Stimulated activated CD8-positive, alpha-beta memory T cell treated with anti-CD3 and anti-CD28 coated beads, Interleukin-4, amount 100 ng/mL, for 1 hour (primary cell): ENCODE measurements at places on chromosomes 2 and 18.

DNA sequence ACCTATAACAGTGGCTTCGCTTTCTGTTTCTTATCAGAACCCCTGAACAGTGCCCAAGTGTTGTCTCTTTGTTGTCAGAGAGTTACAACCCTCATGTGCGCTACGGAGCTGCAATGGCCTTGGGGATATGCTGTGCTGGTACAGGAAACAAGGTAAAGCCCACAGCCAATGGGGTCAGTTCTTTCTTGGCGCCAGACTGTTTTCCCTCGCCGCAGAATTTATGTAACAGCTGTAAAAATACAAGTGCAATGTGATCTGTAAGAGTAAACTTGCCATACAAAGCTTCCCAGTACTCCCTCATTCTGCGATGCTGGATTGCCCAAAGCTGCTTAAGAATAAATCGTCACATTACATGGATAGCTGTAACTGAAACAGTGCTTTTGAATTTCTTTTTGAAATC is 13.9 kb upstream of the HTR2B start:
- DNase-seq, result no peak

GRCh38 chr18:50460716-50461115 is 85.9 kb downstream of the SKA1 start:
- no peak for DNase-seq

DNA sequence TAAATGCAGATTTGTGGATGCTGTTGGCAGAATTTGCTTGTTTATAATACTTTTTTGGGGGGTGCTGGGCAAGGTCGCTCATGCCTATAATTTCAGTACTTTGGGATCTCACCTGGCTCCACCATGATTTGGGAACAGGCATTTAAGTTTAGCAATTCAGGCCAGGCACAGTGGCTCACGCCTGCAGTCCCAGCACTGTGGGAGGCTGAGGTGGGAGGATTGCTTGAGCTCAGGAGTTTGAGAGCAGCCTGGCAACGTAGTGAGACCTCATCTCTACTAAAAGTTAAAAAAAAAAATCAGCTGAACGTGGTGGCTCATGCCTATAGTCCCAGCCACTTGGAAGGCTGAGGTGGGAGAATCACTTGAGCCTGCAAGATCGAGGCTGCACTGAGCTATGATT is 20.7 kb downstream of the TANC1 start:
- no peak for DNase-seq

DNA sequence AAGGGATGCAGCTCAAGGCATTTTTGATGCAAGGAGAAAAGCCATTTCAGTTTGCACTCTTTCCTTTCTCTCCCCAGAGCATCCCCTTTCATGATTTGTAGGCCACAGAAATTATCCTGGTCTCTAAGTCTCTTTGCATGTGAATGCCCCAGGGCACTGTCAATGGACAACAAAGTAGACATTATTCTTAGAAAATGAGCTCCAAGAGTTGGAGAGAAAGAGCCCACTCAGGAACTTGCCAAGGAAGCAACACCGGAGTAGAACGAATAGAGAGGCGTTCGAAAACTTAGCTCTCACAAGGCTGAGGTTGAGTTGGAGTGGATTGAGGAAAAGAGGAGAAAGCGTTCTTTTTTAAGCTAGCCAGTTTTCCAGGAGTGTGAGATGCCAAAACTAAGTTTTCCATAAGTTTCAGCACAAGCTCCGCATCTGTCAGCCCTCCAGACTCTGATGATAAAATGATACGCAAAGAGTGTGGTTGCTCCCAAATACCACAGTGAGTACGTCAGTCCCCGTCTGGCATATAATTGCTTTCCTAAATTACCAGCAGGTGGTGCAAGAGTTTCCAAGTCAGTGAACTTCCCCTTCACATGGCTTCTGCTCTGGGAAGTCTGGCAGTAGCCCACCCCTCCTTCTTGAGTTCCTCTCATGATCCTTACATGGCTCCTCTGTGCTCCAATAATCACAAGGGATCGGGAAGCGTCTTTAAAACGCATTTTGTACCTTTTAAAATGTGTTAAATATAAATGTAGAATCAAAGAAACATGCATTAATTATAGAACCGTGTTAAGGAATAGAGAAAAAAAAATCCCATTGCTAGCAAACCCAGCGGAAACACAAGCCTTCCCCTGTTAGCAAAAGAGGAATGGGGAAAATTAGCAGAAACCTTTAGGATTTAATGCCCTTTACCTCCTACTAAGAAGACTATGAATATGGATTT is 1060.6 kb upstream of the FANCL start:
- DNase-seq, result no peak

- DNase-seq, result no peak
Measured at GRCh38 chr2:174326161-174327020, 8.4 kb upstream of the SP9 start.

DNA sequence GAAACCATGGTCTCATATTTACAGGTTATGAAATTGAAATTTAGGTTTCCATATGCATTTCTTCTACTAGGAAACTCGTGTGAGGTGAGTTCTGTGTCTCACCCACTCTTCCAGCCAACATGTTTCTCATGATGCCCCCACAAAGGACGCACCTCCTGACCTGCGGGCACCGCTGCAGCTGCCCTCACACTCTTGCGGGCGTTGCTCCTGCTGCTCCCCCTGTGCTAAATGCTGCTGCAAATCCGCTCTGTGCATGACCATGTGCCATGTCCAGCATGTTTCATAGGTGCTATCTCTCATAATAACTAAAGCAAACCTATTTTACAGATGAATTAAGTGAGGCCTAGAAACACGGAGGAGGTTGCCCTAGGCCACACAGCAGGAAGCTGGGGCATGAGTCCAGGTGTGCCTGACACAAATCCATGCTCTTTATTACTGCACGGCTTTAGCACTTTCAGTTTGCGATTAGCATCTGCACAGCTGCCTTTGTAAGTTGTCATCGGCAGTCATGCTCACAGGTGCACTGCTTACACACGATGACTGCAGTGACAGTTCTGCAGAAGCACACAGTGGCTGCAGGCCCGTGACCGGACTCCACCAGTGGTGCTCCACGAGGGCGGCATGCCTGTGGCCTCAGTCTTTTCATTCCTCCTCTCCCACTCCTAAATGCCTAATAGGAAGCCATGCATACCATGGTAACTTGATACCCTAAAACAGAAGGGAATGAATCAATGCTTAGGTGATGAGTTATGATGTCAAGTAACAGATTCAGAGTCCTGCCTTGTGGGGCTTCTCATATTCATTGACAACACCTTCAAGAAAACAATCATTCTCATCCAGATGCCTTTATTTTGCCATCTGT is 14.9 kb upstream of the GALR1 start:
- no peak for DNase-seq

DNA sequence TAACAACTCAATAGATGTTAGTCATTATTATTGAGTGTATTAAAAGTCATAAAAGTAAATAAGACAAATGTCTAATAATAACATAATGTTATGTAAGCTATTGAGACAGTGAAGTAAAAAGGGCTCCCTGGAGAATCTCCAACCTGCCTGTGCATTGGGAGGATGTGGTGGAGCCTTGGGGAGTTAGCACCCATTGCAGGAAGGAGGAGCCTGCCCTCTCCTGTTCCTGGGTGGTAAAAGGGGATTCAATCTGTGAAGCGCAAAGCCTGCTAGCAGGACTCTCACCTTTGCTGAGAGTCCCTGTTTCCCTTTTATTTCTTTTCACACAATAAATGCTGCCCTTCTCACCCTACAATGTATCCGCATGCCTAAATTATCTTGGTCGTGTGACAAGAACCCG is 206.1 kb downstream of the RAB3GAP1 start:
- no peak for DNase-seq

DNA sequence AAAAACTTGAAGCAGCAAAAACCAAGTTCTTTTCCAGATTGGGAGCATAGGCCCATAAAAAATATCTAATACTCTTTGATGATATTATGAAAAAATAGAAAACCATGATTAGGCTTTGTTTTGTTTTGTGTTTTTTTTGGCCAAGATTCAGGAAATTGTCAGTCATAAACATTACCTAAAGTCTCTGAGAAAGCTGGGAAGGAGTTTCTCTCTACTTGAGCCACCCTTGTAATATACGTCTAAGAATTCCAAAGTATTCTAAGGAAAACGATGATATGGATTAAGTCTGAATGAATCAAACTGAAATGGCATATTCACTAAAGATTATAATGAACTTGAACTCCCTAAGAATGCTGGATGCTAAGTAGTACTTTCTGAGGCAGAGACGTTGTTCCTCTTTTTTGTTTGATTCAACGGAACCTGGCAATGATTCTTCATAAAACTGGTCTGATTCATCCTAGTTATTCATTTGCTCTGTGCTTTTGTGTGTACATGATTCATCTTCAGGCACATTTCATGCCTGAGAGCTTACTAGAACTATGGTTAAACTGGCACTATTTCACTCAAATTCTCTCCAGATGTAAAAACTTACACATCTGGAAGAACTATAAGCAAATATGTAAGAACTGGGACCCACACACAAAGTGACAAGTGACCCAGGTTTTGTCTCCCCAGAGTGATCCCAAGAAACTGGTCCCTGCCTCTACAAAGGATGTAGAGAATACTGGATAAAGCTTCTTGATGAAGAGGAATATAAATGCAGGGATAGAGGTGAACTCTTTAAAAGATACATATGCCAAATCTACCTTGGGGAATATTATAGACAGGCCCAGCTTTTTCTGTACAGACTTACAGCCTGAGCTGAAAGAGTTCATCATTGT is 159.7 kb downstream of the DOCK10 start:
- no peak for DNase-seq

- DNase-seq, result no peak
Measured at GRCh38 chr2:215407061-215407460, 28.8 kb downstream of the FN1 start.

- DNase-seq, result no peak
Measured at GRCh38 chr2:233115741-233116140, 55.6 kb downstream of the INPP5D start.

GRCh38 chr2:137870682-137871081 is 93.6 kb upstream of the HNMT start:
- no peak for DNase-seq

- no peak for DNase-seq
Measured at GRCh38 chr2:231676243-231676642, 32.1 kb upstream of the PTMA start.

- peak; percentile 7 for DNase-seq
Measured at GRCh38 chr2:88690591-88691338, 708 bp upstream of the RPIA start.

GRCh38 chr2:8303322-8303832 is 378.5 kb upstream of the ID2 start:
- DNase-seq, result peak; percentile 62

GRCh38 chr2:10802657-10803056 is 9.9 kb downstream of the PDIA6 start:
- no peak for DNase-seq

- no peak for DNase-seq
Measured at GRCh38 chr2:207828361-207829057, 58.8 kb upstream of the FZD5 start.

- peak; percentile 5 for DNase-seq
Measured at GRCh38 chr2:170929686-170930050, 615 bp downstream of the GORASP2 start.

- no peak for DNase-seq
Measured at GRCh38 chr2:6493669-6494068, 372.0 kb downstream of the CMPK2 start.

DNA sequence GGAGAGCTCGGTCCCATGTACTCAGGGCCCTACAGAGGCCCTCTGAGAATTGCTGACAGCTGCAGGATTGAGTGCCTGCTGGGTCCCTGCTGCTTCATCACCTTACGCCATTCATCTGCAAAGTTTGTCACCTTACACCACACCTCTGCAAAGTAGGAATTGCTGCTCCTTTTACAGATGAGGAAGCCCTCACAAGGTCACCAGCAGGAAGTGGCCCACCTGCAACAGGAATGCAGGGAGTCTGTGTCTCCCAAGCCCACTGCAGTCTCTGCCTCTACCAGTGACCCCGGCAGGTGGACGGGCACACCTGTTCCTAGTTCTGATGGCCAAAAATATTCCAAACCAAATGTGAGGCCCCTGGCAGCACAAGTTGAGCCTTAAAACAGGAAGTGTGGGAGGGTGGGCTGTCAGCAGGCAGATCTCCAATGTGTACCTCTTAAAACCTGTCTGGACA is 441.4 kb downstream of the NBAS start:
- no peak for DNase-seq

GRCh38 chr2:202821206-202822160 is 50.1 kb downstream of the ICA1L start:
- DNase-seq, result no peak

GRCh38 chr2:82814146-82814545 is 1644.9 kb downstream of the SUCLG1 start:
- DNase-seq, result no peak

DNA sequence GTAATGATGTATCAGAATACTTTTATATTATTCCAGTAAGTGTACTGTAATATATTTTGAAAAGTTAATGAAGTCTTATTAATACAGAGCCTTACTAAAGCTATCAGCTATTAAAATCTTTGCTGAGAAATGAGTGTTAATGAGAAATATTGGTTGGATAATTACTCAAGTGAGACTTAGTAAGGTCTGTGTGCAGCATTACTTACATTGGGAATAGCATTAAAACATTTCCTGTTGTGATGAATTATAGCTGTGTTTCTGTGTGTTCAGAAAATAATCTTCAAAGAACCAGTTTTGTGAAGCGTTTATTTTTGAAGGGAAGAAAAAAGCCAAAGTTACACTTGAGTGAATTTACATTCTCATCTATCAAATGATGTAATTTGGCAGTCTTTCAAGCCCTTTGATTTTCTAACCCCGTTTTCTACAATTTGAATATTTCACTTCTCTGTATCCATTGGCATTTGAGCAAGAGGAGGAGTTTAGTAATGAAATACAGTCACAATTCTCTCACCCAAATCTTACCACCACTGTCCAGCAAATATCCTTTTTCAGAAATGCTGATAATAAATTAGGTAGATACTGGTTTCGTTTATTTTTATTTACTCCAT is 123.5 kb upstream of the BOD1L2 start:
- DNase-seq, result no peak

- no peak for DNase-seq
Measured at GRCh38 chr2:2516386-2516785, 185.3 kb upstream of the MYT1L start.

DNA sequence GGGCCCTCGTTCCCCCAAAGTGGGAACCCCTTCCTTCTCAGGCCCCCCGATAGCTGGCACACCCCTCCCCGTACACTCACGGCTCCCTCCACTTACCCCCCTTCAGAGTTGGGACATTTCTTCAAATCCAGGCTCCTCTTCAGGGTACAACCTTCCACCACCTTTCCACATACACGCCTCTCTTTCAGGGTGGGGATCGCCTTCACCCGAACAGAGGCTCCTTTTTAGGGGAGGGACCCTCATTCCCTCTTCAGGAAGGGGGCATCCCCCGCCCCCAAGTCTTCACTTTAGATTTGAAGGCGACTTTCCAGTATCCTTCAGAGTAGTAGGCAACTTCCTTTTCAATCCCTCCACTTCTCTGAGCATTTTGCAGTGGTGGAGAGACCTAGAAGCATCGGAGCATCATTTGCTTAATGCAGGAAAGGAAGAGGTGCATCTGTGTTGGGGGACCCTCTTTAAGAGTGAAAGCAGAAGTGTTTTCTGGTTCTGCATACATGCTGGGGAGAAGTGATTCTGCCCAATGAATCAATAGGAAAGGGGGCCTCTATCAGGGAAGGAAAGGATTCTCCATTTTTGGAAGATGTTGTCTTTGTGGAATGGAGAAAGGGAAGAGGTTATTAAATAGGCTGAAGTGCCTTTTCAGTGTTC is 845 bp downstream of the EML4 start:
- DNase-seq, result no peak

GRCh38 chr2:26860211-26860850 is 12.4 kb downstream of the DPYSL5 start:
- no peak for DNase-seq

- DNase-seq, result no peak
Measured at GRCh38 chr2:221810245-221810644, 238.1 kb upstream of the EPHA4 start.
